Astrocyte of the spinal cord (primary cell): ENCODE measurements at places on chromosomes 6 and 20.

DNA sequence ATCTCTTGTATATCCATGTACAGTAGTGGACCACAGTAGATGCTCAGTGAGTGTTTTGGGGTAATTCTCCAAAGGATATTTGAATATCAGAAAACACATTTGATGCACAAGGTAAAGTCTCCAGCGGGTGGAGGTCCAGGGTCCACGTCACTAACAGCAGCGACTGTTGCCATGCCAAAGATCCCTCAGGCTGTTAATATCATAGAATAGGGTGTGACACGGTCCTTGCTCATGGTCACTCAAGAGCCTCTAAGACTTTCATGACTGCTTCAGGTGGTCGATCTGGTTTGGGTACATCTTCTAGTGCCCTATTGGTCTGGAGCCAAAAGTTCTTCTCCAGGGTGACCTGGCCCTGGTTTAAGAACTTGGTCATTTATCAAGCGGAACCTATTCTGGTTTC lies 90.8 kb downstream of the OLIG3 start:
- no peak for DNase-seq

DNA sequence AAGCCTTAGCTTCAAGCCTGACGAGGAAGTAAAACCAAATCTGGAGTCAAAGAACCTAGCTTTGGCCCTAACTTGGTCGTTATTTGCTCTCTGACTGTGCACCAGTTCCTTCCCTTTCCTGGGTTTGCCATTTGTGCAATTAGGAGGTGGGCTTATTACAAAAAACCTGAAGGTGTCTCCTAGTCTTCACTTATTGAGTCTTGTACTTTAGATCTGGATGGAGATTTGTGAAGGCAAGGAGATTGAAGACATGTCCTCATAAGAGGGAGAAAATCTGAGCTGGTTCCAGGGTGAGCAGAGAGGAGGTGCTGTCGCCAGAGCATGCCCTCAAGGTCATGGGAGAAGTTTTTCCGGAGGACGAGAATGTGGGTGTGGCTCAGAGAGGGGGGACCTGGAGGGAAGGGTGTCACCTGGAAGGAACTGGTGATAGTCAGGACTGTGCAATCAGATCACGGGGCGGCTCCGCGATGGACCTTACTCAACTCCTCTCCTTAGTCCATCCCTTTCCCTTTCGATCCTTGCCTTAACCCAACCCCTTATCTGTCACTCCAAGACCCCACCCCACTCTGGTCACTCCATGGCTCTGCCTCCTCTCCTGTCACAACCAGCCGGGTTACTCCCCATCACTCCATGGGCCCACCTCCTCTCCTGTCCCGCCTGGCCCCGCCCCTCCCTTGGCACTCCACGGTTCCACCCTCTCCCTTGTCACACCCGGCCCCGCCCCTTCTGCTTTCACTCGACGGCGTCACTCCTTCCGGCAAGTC lies 588 bp upstream of the ACSS2 start:
- no peak for DNase-seq

- DNase-seq, result no peak
Observed at GRCh38 chr6:36598739-36599318, 4.7 kb downstream of the SRSF3 start.

- DNase-seq, result no peak
Observed at GRCh38 chr6:15901141-15902115, 227.5 kb upstream of the MYLIP start.
